ENCODE measurements at places on chromosomes 13 and 19.

GRCh38 chr19:58182577-58182988 is 278 bp upstream of the ZNF274 start:
- no peak for DNase-seq

- DNase-seq, result no peak
Measured at GRCh38 chr13:31885994-31886393, 145.6 kb upstream of the FRY start.

DNA sequence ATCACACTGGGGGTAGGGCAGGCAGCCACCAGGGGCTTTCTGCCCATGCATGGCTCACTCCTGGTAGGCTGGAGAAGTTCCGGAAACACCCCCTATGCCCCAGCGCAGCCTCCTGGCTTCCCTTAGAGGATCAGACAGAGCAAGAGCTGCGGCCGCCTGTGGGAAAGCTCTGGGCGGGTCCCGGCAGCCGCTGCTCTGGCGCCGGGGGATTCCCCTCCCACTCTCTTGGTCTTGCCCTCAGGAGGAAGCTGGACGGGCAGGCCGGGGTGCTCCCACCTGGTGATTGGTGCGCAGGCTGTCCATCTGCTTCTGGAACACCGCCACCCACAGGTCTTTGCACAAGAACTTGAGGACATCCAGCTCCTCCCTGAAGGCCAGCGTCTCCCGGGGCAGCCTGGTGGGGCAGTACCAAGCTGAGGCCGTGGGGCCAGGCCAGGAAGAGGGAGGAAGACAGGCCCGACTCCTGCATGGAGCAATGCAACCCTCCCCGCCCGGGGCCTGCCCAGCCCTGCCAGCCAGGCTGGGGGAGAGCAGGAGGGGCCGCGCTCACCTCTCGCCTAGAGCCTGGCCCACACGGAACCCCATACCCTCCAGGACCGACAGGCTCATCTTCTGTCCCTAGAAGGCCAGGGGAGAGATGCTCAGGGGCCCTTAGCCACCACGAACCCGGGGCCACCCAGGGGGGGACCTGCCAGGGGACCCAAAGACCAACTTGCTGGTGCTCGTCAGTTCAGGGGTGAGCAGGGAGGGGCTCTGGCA is 4.0 kb upstream of the NKPD1 start:
- no peak for DNase-seq

DNA sequence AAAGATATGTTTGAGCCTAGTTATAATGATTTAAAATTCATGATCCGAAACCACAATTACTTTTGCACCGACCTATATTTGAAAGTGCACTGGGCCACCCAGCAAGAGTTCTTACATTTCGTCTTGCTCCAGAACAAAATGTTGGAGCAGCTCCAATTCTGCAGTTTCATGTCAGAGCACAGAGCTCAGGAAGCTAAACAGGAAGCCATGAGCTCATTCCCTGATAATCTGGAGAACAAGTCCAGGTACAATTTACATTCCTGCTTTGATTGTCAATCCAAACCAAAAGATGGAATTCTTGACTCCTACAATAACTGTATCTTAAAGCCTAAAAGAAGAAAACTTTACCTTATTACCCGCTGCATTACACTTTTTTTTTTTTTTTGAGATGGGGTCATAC is 131.8 kb downstream of the KCTD12 start:
- DNase-seq, result no peak

DNA sequence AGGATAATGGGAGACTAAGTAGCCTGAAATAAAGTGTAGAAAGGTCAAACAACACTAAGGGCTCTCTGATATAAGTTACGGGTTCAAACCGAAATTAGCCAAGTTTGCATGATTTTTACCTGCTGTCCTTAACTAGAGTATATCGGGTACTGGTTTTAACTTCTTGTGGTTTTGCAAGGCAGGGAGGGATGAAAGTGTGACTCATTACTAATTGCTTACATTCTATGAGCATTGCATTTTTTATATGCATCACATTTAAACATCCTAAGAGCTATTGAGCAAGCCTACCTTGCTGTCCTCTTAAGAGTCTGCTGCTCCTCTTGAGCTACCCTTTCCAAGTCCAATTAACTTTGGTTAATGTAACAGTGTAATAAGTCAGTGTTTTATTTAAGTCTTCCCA is 415.4 kb downstream of the SLITRK5 start:
- DNase-seq, result no peak

DNA sequence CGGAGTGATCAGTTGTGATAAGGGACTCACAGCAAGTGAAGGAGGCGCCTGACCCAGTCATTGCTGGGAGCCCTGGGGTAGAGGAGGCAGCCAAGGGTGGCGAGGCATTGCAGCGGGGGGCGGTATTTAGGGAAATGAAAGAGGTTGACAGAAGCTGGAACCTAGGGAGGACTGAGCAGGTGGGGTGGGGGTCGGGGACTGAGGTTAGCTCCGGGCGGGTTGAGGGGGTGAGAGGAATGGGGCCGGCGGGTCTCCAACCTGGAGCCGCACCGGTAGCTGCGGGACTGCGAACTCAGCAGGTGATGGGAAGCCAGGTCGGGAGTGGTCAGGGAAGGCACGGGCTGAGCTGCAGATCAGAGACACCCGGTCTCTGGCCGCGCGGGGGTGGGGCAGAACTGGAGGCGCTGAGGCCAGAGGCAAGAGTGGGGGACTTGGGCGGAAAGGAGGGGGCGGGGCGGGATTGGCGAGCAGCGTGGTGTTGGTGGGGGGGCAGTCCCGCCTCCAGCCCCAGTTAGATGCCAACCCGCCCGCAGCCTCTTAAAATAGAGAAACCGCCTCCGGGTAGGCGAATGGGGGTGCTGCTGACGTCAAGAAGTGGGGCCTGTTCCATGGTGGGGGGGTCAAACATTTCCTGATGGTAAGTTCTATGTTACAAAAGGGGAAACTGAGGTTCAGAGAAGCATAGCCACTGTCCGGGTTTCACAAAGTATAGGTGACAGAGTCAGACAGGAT is 1.5 kb downstream of the MAST3 start:
- DNase-seq, result no peak

- DNase-seq, result peak; percentile 87
Measured at GRCh38 chr19:33437821-33438671, 64.5 kb downstream of the CEBPG start.

DNA sequence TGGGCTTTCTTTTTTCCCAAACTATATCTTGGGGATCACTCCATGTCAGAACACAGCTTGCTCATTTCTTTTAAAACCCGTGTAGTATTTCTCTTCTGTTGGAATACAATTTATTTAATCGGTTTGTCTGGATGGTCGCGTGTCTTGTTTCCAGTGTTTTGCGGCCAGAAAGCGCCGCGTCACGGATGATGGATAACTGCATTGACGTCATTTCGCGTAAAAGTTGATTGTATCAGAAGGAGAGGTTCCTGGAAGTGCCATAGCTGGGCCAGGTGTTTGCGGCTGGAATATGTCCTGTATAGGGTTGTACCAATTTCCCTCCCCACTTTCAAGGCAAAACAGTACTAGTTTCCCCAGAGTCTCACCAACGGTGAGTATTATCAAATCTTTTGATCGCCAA is 9.7 kb downstream of the ACTL9 start:
- DNase-seq, result no peak

- DNase-seq, result no peak
Measured at GRCh38 chr13:27526516-27526915, 76.2 kb upstream of the MTIF3 start.

GRCh38 chr19:11338121-11338520 is 1.3 kb downstream of the RAB3D start:
- no peak for DNase-seq

GRCh38 chr19:47778954-47779351 is 450 bp downstream of the SELENOW start:
- DNase-seq, result no peak

- DNase-seq, result no peak
Measured at GRCh38 chr19:14700711-14701375, 11.0 kb downstream of the ZNF333 start.

DNA sequence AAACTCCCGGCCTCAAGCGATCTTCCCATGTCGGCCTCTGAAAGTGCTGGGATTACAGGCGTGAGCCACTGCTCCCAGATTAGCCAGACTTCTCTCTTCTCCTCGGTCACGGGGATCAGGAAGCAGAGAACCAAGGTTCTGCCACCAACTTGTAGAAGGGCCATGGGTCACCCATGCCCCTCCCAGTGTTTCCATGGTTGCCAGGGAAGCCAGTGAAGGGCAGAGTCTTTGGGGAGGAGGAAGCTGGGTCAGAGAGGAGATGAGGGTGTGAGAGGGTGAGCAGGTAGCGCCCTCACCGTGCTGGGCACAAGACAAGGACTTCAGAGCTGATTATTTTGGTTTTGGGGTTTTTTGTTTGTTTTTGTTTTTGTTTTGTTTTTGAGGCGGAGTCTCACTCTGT is 77.1 kb downstream of the GNG7 start:
- DNase-seq, result no peak

DNA sequence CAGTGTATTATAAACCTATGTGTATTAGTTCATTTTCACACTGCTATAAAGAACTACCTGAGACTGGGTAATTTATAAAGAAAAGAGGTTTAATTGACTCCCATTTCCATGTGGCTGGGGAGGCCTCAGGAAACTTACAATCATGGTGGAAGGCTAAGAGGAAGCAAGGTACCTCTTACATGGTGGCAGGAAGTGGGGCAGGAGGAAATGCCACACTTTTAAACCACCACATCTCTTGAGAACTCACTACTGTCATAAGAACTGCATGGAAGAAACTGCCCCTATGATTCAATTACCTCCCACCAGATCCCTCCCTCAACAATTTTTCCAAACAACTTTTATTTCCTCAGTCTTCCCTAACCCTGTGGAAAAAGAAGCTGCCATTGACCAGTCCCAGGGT is 14.5 kb upstream of the TPP2 start:
- DNase-seq, result no peak

DNA sequence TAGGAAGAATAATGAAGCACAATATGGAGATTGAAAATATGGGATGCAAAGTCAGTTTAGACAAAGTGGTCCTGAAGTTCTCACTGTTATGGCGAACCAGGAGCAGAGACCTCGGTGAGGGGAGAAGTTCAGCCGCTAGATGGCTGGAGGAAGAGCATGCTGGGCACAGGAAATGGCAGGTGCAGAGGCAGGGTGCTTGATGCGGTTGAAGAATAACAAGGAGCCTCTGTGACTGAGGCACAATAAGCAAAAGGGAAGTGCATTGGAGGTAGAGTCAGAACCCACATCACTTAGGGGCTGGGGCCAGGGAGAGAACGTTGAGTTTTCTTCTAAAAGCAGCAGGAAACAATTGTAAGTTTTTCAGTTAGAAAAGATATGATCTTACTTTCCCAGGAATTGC is 1725.2 kb downstream of the EFNB2 start:
- DNase-seq, result no peak

- no peak for DNase-seq
Measured at GRCh38 chr13:79457948-79458347, 23.0 kb upstream of the NDFIP2 start.

DNA sequence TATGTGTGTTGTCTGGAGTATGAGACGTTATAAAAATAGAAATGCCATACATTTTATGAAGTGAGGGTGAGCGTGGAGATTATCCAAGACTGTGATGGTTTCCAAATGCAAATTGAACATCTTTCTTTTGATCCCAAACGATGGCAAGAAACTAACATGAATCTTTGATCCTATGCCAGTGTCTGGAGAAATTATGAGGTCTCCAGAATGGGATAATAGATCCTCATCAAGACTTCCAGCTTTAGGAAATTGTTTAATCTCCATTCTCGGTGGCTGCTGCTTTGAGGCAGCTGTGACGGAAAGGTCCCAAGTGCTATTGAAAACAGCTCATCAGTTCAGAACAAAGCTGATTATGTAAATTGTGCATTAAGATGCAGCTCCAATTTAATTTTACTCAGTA is 30.8 kb downstream of the CBY2 start:
- no peak for DNase-seq

- no peak for DNase-seq
Measured at GRCh38 chr13:44174769-44175425, 198.7 kb upstream of the SERP2 start.

DNA sequence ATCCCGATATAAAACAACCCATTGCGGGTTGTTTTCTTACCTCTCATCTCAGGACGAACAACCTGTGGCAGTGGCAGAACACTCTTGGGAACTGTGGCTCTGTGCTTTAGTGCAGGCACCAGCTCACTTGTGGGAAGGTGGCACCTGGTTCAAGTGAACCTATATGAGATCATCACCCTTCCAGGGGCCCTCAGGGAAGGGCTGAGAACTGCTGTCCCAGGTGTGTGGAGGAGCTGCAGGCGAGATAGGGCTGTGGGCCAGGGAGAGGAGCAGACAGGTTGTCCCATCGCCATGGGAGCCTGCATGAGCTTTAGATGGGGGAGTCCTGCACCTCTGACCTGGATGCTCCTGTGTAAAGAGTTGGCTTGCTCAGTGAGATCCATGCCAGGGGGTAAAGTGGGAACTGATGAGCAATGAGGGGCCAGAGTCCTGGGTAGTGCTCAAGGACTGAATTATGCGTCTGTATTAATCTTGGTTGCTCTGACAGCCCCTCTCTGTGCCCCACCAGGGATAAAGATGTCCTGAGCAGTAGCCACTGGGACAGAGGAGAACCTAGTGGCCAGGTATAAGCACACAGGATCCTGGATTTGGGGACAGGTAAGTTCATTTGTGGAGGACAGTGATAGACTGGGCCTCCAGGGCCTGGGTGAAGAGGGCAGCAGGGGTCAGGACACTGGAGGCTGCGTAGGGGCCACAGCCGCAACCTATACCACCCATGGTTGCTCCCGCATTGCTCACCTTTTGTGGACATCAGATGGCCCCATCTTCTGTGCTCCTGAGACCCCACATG is 8.7 kb downstream of the CEACAM4 start:
- no peak for DNase-seq

- no peak for DNase-seq
Measured at GRCh38 chr13:91331047-91331915, 16.2 kb upstream of the MIR17HG start.

DNA sequence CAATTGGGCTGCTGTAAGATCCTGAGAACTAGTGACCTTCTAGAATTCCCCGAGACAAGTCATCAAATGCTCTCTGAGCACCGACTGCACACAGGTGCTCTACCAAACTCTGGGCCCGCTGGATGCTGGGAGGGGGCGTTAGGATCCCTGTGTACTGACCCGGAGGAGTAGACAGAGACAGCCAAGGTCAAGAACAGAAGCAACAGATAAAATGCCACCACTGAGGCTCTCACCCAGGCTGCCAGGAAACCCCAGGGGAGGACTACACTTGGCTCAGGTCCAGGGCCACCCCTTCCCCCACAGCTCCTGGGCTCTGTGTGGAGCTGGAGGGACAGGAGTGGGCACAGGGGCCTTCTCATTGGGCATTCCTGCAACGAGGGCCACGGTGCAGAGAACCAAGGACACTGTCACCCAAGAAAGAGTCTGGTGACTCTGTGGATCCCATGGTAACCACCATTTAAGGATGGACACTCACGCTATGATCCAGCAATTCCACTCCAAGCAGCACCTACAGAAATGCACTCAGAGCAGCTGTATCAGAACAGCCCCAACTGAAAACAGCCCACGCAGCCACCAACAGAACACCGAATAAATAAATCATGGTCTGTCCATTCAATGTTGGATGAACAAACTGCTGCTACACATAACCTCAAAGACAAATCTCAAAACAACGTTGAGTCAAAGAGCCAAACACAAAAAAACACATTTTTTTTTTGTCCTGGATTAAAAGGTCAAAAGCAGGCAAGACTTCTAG is 16.8 kb upstream of the SLC35E1 start:
- no peak for DNase-seq

Measured in NCI-H1092 (cell line).